Stimulated activated CD8-positive, alpha-beta memory T cell treated with anti-CD3 and anti-CD28 coated beads, Interleukin-4, amount 100 ng/mL, for 4 hours (primary cell): ENCODE measurements at places on chromosomes 7 and 10.

- no peak for DNase-seq
These were observed 83.1 kb upstream of the SEMA3A start for GRCh38 chr7:84277628-84278224.

- no peak for DNase-seq
These were observed 236.4 kb downstream of the DNAJB6 start for GRCh38 chr7:157573244-157573643.

DNA sequence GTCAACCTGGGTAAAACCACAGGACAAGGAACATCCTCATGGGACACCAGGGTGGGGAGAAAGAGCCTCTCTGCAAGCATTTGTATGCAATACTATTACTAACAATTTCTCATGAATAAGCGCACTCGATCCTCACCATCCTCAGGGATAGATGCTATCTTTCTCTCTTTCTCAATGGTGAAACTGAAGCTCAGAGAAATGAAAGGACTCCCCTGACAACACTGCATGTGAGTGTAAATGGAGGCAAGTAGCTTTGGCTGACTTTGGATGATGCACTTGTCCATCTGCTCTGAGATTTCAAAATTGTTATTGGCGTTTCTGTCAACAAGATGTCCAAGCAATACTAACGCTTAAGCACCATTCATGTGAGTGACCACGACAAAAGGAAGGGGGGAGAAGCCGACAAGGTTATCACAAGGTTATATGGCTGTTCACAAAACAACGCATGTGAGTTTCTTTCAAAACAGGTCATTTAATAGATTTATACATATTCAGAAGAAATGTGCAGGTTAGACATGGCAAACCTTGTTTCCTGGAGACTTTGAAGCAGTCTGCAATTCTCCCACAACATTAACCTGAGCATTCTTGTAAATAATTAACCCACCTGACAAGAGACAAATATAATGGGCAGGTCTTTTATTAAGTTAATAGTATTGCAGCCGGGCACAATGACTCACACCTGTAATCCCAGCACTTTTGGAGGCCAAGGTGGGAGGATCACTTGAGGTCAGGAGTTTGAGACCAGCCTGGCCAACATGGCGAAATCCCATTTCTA, 54.0 kb downstream of the IFIT5 start:
- no peak for DNase-seq

DNA sequence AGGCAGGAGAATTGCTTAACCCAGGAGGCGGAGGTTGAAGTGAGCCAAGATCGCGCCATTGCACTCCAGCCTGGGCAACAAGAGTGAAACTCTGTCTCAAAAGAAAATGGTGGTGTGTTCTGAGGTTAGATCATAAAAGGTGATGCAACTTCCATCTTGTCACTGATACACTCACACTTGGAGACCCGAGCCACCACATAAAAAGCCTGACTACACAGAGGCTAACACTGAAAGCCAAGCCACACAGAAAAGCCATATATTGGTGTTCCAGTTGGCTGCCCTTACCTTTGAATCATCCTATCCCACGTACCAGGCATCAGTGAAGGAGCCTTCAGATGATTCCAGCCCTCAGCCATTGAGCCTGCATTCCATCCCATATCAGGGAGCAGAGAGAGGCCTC, 4.0 kb downstream of the MORN4 start:
- DNase-seq, result no peak

GRCh38 chr7:116938678-116939077, 14.6 kb upstream of the ST7 start:
- no peak for DNase-seq

DNA sequence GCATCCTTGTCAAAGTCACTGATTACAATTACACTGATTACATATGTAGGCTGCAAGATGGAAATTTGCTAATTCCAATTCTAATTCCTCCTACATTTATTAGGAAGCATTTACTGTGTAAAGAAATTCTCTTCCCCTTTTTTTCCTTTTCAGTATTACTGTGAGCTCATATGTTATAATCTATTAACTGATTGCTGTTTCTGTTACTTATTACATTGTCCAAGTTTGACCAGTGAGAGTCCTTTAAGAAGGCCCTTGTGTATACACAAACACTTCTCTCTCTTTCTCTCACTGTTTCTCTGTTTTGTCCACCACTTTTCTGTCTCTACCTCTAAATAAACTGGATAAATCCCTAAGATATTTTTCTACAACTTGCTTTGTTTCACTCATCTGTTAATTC, 31.5 kb downstream of the PHF14 start:
- DNase-seq, result no peak
